ENCODE measurements at places on chromosomes 2 and 18.

GRCh38 chr2:231272991-231273390, 74.6 kb downstream of the ARMC9 start:
- peak; percentile 75 for DNase-seq

GRCh38 chr18:58205443-58206160, 161.6 kb downstream of the NEDD4L start:
- no peak for DNase-seq

- no peak for DNase-seq
Observed at GRCh38 chr18:34773378-34773777, 63.3 kb downstream of the DTNA start.

DNA sequence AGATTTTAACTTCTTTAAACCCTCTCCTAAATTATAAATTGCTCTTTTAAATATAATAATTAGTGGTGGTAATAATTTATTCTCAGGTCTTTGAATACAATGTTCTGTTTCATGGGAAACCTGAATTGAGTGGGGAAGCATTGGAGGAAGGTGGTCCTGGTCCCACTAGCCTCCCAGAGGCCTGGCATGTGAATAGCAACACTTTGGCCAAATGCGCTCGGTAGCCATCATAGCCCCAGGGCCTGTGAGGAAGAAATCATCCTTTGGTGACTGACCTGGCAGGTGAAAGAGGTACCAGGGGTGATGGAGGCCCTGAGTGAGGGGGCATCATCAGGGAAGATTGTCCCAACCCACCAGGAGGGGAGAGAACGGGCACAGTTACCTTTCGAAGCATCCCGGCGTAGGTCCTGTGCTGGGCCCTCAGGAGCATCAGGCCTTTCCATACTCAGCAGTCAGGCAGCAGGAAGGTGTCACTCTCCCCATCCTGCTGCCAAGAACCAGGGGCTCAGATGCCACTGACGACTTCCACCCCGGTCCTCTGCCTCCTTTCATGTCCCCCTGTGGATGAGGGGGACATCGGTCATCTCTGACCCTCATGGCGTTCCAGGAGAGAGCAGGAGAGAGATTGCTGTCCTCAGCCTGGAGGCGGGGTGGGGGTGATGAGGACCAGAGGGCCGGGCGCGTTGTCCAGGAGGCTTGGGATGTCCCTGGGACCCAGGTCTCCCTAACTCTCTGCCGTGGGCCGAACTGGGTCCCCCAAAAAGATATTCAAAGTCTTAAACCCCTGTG, 78.6 kb upstream of the HPCAL1 start:
- no peak for DNase-seq

DNA sequence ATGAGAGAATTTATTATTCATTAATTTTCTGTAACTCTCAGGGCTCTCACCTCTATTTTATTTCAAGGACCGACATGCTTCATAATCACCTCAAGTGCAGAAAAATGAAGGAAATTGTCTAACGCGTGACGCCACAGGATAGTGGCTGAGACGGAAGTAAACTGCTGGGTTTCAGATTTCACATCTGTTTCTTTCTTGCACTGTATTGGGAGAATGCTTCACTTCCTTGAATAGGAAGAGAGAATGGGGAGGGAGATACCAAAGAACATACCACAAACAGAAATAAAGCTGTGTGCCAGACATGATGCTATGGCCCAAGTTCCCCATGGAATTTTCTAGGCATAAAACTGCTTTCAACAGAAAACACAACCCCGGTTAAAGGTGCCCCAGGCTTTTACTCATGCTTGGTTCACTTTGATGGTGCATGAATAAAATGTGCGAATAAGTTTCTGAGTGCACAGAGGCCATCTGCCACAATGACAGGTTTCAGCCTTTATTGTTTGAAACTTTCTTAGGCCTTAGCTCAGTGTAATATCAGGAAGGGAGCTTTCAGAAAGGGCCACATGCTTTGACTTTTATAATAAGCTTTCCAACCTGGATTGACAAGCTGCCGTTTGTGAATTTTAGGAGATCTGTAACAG, 1116.4 kb downstream of the SOCS6 start:
- no peak for DNase-seq

- DNase-seq, result no peak
Observed at GRCh38 chr2:181396256-181397123, 60.7 kb upstream of the ITGA4 start.

GRCh38 chr2:32812316-32812715, 134.4 kb upstream of the LTBP1 start:
- DNase-seq, result no peak

- no peak for DNase-seq
Observed at GRCh38 chr2:111037128-111037527, 83.6 kb upstream of the BCL2L11 start.

DNA sequence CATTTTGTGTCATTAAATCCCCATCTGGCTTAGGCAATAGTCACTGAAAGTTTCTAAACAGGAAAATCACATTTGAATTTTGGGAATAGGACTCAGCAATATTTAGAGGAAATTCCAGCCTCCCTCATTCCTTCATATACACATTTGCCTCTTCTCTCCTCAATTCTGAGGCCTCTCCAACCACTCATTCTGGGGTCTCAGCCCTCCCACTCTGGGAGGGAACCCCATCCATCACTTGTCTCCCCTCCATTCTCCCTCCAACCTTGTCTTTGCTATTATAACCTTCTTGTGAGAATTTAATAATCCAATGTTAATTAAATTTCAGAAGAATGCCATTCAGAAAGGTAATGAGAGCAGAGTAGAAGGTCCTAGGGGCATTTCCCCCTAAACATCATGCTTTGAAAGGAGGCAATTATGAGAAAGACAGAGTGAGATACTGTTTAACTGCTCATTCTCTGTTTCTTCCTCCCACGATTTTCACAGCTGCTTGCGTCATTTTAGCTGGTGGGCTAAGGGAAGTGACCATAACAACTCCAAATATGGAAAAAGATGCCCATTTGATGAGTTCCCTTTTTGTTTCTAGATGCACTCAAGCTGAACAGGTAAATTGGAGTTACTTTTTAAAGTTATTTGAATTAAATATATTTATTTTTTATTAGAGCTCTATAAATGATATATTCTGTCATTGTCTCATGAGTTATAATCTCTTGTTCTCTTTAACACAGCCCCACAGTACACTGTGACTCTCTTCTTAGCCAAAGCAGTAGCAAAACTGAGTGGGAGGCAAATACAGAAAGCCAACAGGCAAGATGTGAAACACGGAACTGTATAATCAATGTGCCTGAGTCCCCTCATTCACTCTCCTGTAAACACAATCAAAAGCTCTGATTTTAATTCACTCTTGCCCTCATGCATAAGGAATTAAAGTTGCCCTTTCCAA, 135.1 kb downstream of the DLGAP1 start:
- no peak for DNase-seq

GRCh38 chr2:147363181-147363580, 481.6 kb upstream of the ACVR2A start:
- no peak for DNase-seq

- no peak for DNase-seq
Observed at GRCh38 chr2:223203971-223204929, 152.3 kb downstream of the KCNE4 start.

- DNase-seq, result no peak
Observed at GRCh38 chr2:98793275-98793674, 62.3 kb upstream of the MGAT4A start.

DNA sequence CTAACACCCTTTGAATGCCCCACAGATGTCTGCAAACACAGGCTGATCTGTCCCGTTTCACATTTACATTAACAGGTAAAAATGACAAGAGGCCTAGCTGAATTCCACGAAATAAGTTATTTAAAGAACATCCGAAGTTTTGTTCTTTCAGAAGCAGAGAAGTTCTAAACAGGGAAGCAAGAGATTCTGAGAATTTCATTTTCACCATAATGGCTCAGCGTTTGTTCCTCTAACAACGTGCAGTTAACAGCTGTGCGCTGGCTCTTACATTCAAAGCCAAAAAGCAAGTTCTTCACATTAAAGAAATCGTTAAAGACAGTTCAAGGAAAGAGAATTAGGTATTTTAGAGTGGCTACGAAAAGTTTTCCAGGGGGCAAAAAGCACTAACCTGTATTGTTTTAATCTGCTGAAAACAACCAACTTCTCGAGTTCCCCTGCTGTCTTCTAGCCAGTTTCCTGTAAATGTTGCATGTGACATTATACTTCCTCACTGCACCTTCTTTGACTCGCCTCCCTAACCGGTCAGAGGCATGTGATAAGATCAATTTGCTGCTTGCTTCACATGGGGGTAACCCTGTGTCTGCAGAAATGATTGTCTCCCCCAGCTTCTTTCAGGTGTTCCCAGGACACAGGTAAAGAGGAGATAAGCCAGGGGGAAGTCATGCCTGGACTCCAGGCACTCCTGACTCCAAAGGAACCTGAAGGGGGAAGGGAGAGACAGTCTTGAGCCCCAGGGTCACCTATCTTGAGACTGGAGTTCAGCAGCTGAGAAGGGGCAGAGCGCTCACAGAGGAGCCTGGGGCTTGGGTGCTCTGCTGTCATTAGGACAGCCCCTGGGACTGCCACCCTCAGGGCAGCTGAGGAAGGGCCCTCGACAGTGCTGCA, 36.8 kb upstream of the WIPF1 start:
- peak; percentile 12 for DNase-seq

- DNase-seq, result no peak
Observed at GRCh38 chr2:196703695-196704094, 64.2 kb downstream of the CCDC150 start.

- no peak for DNase-seq
Observed at GRCh38 chr2:220575963-220576362, 948.5 kb downstream of the SLC4A3 start.

GRCh38 chr2:239192975-239193374, 207.8 kb downstream of the HDAC4 start:
- no peak for DNase-seq

GRCh38 chr2:10123281-10123680, 742 bp downstream of the RRM2 start:
- no peak for DNase-seq

GRCh38 chr2:149152469-149152953, 114.0 kb downstream of the LYPD6B start:
- no peak for DNase-seq

- no peak for DNase-seq
Observed at GRCh38 chr2:7788736-7789135, 871.5 kb downstream of the RNF144A start.

DNA sequence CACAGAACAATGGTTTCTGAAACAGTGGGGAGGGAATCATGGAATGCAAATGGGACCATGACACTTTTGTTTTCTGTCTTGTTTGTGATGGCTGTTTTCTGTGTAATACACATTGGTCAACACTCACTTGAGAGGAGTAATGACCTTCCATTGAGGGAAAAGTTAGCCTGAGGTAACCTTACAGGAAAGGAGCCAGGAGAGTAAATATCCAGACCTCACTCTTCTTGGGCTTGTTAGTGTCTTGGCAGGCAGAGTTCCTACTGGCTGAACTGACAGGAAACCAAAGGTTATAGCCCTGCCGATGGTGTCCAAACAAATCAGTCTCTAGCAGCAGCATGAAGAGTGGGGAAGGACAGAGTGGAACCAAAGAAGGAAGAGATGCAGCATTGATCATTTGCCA, 17.2 kb upstream of the RPRM start:
- no peak for DNase-seq

- no peak for DNase-seq
Observed at GRCh38 chr18:51188024-51188701, 9.3 kb downstream of the MEX3C start.

DNA sequence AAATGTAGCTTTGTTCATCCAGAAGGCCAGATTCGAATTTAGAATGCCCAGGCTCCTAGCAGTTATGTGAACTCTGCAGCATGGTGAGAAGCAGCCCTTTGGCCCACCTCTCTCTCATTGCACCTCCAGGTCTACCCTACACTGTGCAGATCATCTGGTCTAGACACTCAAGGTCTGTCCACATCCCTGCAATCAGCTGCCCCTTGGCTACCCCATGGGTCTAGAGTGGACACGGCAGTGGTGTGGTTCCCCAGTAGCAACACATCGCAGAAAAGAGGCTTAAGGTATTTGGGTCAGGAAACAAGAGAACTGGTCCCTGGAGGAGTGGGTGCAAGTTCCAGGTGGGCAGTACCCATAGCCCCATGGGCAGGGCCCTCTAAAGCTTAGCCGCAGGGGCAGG, 76.6 kb upstream of the BCL2L11 start:
- DNase-seq, result no peak

GRCh38 chr2:190188289-190188688, 125.8 kb upstream of the MSTN start:
- DNase-seq, result no peak

DNA sequence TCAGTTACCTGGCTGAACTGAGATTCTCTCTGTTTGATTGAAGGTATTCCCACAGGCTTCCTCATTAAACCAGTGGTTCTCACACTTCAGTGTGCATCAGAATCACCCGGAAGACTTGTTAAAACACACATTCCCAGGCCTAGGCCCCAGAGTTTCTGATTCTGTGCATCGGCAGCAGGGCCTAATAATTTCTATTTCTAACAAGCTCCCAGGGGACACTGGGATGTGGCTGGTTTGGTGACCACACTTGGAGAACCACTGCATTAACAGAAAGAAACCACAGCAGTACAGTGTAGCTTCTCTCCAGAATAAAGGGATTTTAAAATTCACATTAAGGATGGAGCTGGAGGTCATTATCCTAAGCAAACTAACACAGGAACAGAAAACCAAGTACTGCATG, 6.5 kb downstream of the MRO start:
- DNase-seq, result no peak

DNA sequence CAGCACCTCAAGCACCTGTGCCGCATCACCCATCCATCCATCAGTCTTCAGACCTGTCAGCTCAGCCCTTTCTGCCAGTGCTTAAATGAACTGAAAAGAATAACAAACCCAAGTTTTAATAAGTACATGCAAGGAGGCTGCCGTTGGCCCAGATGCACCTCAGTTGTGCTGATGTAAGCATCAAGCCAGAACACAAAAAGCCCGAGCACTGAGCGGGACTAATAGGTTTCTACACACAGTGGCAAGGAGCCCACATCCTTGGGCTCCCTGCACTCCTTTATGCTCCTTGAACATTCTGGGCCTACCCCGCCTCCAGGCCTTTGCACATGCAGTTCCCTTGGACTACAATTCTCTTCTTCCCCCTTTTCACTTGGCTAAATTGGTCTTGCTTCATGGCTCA, 165.6 kb downstream of the ALK start:
- no peak for DNase-seq

GRCh38 chr2:136128366-136128765, 10.4 kb upstream of the CXCR4 start:
- DNase-seq, result peak; percentile 52

DNA sequence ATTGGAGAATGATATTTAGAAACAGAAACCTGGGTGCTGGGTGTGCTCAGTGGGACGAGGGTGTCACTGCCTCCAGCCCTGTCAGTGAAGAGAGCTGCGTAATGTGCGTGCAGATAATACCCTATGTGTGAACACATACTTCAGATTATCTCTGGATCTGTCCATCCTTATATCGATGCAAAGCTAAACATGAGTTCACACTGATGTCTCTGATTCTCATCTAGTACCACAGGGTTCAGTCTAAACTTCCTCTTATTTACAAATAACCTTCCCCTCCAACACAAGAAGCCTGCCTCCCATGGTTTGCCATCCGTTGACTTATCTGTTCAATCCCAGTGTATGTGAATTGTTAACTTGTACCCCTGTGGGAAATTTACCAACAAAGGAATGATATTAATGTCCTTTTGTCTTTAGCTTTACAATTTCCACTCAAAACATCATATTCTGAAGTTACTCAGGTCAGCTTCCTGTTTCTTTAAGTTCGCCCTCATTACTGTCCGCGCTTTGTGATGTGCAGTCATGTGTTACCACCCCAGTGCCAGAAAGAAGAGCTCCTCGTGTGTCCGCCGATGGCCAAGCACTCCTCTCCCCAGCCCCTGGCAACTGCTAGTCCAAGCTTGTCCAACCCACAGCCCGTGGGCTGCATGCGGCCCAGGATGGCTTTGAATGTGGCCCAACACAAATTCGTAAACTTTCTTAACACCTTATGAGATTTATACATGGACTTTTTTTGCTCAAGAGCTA, 108.2 kb downstream of the RTP5 start:
- no peak for DNase-seq
